ENCODE measurements at places on chromosomes 11 and 22.

DNA sequence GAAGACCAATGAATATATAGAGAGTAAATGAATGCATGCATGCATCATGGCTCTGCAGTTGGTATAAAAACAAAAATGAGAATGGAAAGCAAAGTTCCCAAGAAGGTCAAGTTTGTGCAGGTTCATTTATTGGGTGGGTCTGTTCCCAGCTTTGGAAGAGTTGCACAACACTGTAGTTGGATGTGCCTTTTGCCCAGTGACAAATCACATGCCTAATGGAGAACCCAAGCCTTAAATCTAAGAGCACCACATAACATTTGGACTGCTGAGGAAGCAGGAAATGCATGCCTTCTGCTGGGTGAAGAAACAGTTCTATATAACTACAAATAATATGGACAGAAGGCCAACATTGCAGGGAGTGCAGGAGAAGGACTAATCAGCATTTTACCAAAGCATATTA lies 30.6 kb downstream of the PRCP start:
- DNase-seq, result no peak

- DNase-seq, result no peak
Measured at GRCh38 chr11:7692426-7692825, 13.9 kb downstream of the OVCH2 start.

- no peak for DNase-seq
Measured at GRCh38 chr11:126134461-126135155, 71.9 kb upstream of the CDON start.

- no peak for DNase-seq
Measured at GRCh38 chr22:49489821-49490220, 337.9 kb downstream of the BRD1 start.

- DNase-seq, result no peak
Measured at GRCh38 chr11:126106594-126107328, 44.1 kb upstream of the CDON start.
